ENCODE measurements at places on chromosomes 3 and 15.

- no peak for DNase-seq
These were observed 113.8 kb downstream of the ANP32A start for GRCh38 chr15:68706931-68707330.

GRCh38 chr3:123693584-123694190 lies 108.8 kb upstream of the HACD2 start:
- DNase-seq = no peak

- no peak for DNase-seq
These were observed 30.7 kb upstream of the ST3GAL6 start for GRCh38 chr3:98732286-98733052.

DNA sequence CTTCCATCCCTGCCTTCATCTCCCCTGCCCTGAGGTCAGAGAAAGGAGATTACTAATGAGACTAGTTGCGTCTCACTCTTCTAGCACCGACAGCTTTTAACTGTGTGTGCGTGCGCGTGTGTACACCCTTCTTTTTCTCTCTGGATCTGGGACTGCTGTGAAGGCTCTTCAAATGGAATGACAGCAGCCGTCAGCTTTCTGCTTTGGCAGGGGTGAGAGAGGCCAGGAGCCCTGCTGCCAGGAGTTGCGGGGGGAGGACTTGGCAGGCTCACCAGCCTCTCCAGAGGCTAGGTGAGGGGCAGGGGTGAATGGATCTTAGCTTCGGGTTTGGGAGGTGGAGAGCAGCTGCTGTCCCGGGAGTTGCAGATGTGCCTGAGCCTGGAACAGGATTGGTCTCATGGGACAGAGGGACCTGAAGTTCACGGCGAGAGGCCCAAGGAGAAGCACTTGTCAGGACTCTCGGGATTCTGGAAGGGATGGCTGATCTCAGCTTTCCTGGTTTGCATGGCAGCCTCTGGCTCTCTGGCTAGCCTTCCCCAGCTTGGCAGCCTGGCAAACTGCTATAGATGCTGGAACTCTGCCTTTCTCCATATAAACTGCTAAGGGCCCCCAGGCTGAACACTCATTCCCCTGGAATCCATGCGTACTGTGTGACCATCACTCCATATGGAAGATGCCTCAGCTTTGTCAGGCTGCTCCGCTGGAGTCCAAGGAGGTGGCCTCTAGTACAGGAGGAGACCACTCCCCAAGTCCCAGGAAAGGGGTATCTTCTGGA lies 16.6 kb downstream of the TEX264 start:
- DNase-seq = no peak

Data from hematopoietic multipotent progenitor cell treated with erythropoietin and hydrocortisone succinate and interleukin-3 and kit ligand, for 15 days (in vitro differentiated cells).